ENCODE measurements at places on chromosomes 11 and 22. TPM values are rescaled to one million over a fixed set of nuclear protein-coding genes. Genes with fewer than 3 reads are reported as not detected.
A peak's percentile ranks its signal among the peaks of the same experiment; 100 is the strongest.

The C1QTNF6 gene
- polyA plus RNA-seq: 29.0 TPM

DNA sequence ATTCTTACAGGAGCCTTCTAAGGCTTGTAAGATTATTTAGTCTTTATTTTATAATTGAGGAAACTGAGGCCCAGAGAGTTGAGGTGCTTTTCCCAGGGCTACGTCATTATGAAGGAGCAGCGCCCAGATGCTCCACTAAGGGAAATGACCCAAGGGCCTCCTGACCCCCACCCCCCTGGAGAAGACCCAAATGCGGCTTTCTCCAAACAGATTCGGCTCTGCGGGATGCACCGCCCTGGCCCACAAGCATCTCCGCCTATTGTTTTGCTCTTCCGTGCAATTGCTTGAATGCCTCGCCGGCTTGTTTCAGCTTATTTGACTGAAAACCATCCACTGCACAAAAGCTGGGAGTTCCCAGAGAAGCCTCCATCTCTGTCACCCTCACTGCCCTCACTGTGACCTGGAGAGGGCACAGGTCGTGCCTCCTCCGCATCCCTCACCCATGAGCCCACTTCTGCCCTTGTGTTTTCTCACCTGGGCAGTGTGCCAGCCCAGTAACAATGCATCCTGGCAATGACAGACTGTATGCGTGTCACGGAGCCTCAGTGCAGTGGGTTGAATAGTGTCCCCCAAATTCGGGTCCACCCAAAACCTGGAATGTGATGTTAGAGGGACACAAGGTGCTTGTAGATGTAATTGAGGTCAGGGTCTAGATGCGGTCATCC lies 790.2 kb downstream of the TBC1D22A start:
- no peak for DNase-seq

DNA sequence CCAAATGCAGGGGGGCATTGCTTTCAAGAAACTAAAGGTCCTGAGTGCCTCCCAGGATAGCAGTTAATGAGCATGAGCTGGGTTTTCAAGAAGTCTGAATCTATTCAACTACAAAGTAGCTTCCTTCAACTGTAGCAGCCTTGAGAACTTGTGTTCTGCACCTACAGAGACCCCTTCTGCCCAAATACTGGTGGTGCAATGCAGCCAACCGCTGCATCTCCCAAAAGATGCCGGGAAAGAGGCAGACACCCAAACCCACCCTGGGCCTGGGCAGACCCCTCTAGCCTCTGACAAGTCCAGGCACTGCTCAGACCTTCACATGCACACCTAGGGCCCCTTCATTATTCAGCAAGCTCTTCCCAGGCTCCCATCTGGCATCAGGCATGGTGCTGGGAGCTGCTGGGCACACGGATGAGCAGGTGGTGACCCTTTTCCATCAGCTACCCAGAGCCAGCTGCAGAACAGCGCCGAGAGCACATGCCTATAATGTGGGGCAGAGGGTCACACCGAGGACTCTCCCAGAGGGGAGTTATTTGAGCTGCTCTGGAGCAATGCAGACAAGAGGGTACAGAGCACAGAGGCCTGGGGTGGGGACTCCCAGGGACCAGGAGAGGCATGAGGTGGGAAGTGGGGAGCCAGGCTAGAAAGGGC lies 44.9 kb upstream of the ETS1 start:
- no peak for DNase-seq

- DNase-seq: no peak
These were observed 45.5 kb downstream of the GAS2 start for GRCh38 chr11:22711880-22712279.

DNA sequence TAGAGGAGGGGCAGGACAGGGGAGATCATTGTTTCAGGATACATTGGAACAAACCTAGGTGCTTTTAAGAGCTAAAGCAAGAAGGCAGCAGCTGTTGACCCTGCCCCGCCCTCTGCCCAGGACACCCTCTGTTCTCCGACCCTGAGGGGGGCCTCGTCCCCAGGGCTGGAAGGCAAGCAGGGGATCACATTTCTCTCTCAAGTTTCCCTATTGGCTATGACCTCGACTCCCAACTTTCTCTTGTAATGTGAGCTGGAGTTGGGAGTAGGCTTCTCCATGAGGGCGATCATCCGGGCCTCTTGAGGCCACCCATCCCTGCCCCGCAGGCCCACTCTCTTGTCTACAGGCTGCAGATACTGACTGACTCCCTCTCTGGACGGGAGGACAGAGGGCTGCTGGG lies 37.7 kb downstream of the DSCAML1 start:
- peak; percentile 23 for DNase-seq

DNA sequence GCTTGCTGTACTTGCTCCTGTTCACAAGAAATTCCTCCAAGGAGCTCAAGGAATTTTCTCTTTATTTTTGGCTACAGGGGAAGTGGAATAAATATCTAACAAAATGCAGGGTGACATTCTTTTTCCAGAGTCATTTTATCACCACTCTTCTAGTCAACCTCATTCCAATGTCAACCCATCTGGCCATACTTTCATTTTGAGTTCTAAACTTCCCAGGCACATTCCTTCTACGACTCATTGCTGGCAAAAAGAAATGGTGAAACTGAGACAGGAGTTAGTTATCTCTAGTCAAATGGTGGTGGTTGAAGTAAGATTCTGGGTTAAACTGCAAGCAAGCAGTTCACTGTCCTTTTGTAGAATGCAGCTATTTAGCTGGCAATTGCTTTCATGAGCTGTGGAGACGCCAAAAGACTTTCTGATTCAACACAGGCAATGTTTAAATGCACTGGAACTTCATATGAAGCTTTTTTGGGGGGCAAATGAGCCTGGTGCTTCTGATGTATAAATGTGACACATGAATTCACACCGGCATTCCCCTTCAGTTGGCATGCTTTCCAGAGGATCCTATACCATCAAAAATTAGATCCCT lies 304.6 kb downstream of the CADM1 start:
- no peak for DNase-seq

GRCh38 chr11:40434926-40435325 lies 1024.5 kb downstream of the LRRC4C start:
- no peak for DNase-seq

DNA sequence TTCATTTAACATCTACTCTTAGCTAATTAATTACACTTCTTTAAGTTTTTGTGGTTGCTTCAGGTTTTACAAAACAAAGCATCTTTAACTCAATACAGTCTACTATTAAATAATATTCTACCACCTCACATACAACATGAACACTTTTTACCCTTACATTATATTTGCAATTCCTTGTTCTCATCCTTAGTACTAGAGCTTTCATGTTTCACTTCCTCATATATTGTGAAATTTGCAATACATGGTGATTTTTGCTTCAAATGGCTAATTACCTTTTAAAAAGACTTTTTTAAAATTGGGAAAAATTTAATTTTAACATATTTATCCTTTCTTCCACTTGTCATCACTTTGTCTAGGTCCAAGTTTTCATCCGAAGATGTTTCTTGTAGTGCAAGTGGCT lies 37.5 kb downstream of the RSF1 start:
- no peak for DNase-seq

GRCh38 chr11:61885166-61885778 lies 6.1 kb downstream of the FADS3 start:
- no peak for DNase-seq

- no peak for DNase-seq
These were observed 154.5 kb downstream of the DBX1 start for GRCh38 chr11:20005747-20006146.

DNA sequence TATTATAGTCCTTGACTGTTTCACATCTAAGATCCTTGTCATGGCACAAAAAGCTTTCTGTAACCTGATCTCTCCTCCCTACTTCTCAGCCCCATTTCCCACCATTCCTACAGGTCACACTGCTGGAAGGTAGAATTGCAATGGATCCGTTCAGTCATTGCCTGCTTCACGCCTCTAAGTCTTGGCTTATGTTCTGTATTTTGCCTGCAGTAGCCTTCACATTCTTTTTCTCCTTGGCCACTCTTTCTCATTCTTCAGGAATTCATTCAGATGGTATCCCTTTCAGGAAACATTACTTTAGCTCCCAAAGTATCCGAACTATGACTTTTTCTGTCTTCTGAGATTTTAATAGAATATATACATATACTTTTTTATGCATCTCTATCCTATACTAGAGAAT lies 731.5 kb downstream of the NTM start:
- no peak for DNase-seq

GRCh38 chr11:27621405-27622161 lies 78.7 kb downstream of the BDNF start:
- no peak for DNase-seq

DNA sequence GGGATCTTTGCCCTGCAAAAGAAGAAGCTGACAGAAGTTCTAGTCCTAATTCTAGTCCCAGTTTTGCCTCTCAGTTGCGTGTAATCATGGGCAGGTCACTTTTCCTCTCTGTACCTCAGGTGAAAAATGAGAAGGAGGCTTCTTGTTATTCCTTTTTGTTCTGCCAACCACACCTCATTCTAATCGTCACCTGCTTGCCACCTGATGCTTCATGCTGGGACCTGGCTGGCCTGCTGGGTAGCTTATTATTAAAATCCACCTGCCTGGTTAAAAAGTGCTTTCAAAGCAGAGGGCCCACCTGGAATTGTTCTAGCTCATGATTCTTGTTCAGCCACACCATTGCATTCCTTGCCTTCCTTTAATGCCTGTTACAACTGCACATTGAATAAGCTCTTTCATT lies 8.4 kb upstream of the ALG8 start:
- DNase-seq: no peak

The HTR3A gene
- polyA plus RNA-seq: not detected

DNA sequence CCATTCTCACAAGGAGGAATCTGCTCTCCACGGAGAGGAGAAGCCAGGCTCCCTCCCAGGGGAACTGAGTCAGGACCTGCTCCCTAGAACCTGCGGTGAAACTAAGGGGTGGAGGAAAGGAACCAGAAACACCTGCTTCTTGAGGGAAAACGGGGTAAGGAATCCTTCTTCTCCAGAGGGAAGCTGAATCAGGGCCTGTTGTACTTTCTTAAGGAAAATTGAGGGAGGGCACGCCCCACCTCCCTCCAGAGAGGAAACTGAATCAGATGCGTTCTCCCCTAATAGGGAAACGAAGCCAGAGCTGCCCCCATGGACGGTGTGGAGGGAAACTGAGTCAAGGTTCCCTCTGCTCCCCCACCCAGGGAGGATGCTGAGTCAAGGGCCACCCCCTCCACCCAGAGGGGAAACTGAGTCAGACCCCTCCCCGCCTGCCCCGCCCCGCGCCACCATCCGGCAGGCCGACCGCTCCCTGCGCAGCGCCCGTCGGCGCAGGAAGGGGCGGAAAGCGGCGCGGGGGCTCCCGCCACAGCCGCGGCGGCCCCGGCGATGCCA lies 393 bp downstream of the RELA start:
- no peak for DNase-seq

GRCh38 chr11:72231396-72232259 lies 7.1 kb downstream of the INPPL1 start:
- no peak for DNase-seq

The PPARA gene
- 28.2 TPM for polyA plus RNA-seq

DNA sequence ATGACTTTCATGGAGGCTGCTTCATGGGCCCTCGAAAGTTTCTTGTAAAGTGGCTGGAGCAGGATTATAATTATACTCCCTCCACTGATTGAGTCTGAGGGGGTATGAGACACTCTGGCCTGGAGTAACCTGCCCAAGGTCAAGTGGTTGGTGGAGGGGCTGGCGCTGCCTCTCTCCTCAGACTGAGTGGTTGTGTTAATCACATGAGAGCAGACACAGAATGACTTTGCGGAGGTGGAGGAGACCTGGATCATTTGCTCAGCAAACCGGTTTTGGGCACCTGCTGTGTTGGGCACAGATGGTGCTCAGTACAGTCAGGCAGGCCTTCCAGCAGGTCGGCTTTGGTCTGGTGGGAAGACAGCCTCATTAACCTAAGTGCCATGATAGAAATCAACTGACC lies 11.8 kb downstream of the BCR start:
- DNase-seq: no peak

The KCNK4 gene
- 0.13 TPM for polyA plus RNA-seq

The DNAJB7 gene
- polyA plus RNA-seq: 0.32 TPM

DNA sequence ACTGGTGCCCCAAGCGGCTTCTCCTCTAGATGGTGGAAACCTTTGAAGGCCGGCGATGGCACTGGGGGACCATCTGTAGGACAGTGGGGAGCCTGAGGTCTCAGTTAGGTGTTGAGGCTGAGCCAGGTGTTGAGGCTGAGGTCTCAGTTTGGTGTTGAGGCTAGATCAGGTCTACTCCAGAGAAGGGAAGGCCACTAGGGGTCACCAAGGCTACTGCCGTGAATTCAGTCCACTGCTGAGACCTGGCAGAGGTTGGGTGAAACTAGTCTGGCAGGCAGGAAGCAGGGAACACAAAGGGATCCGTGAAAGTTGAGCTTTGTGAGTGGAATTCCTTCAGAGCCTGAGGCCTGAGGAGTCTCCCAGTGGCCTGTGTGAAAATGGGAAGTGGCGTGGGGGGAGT lies 123.8 kb upstream of the FGF3 start:
- DNase-seq: no peak

DNA sequence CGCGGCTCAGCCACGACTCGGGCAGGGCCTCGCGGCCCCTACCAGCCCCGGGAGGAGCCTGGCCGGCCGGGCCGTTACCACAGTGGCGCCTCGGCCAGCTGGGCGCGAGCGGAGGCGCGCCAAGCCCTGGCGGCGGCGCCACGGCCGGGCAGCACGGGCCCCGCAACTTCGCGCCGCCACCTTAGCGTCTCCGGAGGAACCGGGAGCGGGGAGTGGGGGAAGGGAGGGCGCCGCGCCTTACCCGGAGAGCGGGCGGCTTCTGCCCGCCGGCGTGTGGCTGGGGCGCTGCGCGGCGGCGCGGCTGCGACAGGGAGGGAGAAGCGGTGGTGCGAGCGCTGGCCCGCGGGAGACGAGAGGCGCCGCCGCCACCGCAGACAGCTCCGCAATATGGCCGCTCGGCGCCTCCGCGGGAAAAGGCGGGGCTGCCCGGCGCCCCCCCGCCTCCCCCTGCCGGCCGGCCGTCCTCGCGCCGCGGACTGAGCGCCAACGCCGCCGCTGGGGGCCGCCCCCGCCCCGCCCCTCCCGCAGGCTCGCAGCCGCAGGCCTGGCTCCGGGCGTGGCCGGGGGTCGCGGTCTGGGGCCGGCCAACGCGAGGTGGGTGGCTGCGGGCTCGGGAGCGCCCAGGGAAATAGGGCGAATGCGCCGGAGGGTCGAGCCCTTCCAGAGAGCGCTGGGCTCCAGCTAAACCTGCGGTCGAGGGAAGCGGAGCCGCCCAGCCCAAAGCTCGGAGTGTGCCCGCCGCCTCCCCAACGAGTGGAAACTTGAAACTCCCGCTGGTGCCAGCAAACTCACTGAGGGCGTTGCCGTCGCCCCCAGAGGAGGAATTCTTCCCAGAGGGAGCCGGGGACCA lies at the start of gene RDX:
Gene RDX (minus strand): TSS at position 389 of the 850 bp plus-strand sequence. CDS start 16,922 bp downstream, outside the sequence.
- peak; percentile 72 for DNase-seq

- no peak for DNase-seq
These were observed 33.7 kb downstream of the PICALM start for GRCh38 chr11:86035164-86035563.
